ENCODE measurements at places on chromosomes 6 and 20.

GRCh38 chr6:106910999-106911949 is 63.3 kb downstream of the CD24 start:
- H3K27me3 ChIP-seq: no peaks in the 10 kb centered on the region
- H3K4me3 ChIP-seq: no peak overlapping the region
- no peaks in the 10 kb centered on the region for H3K4me1 ChIP-seq
- no peaks in the 10 kb centered on the region for H3K36me3 ChIP-seq
- no peak overlapping the region for H3K27ac ChIP-seq

DNA sequence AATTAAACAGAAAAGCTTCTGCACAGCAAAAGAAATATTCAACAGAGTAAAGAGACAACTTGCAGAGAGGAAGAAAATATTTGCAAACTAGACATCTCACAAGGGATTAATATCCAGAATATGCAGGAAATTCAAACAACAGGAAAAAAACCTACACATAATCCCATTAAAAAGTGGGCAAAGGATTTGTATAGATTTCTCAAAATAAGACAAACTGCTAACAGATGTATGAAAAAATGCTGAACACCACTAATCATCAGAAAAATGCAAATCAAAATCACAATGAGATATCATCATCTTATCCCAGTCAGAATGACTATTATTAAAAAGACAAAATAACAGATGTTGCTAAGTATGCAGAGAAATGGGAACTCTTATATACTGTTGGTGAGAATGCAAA is 129.6 kb downstream of the SYNDIG1 start:
- H3K4me3 ChIP-seq: no peak overlapping the region
- H3K27ac ChIP-seq: no peak overlapping the region
- no peak for DNase-seq
- no peaks in the 10 kb centered on the region for H3K36me3 ChIP-seq
- no peaks in the 10 kb centered on the region for H3K4me1 ChIP-seq
- no peaks in the 10 kb centered on the region for H3K27me3 ChIP-seq

DNA sequence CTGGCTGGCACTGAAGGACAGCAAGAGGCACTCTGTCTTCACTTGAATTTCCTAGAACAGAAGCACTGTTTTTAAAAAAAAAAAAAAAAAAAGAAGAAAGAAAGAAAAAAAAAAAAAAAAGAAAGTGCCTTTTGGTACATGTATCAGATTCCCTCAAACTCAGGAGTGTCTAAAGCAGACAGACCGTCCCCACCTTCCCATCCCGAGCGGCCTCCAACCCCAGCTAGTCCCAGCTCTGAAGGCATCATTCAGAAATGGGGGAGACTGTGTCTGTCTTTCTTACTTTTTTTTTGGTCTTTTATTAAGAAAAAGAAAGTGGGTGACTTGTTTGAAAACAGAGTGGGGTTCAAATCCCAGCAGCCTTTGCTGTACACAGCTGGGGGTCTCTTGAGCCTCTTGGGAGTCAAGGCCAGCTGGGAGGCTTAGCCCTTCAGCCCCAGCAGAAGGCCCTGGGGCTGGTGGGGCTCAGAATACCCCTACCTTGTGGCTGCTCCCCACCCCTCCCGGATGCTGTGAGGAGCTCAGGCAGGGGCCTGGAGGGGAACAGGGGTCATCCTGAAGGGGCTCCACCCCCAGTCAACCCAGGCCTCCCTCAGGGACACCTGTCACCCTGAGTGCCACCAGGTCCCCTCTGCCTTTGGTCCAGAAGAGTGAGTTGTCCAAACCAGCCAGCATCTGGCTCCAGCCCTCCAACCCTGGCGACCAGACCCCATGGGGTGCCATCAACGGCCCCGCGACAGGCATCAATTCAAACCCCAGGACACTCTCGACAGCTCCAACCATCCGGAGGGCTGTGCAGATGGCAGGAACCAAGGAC is 128.3 kb downstream of the TAF4 start:
- no peaks in the 10 kb centered on the region for H3K27me3 ChIP-seq
- peak; percentile 34 for DNase-seq
- H3K27ac ChIP-seq: no peak overlapping the region
- no peaks in the 10 kb centered on the region for H3K4me1 ChIP-seq
- H3K36me3 ChIP-seq: no peaks in the 10 kb centered on the region

DNA sequence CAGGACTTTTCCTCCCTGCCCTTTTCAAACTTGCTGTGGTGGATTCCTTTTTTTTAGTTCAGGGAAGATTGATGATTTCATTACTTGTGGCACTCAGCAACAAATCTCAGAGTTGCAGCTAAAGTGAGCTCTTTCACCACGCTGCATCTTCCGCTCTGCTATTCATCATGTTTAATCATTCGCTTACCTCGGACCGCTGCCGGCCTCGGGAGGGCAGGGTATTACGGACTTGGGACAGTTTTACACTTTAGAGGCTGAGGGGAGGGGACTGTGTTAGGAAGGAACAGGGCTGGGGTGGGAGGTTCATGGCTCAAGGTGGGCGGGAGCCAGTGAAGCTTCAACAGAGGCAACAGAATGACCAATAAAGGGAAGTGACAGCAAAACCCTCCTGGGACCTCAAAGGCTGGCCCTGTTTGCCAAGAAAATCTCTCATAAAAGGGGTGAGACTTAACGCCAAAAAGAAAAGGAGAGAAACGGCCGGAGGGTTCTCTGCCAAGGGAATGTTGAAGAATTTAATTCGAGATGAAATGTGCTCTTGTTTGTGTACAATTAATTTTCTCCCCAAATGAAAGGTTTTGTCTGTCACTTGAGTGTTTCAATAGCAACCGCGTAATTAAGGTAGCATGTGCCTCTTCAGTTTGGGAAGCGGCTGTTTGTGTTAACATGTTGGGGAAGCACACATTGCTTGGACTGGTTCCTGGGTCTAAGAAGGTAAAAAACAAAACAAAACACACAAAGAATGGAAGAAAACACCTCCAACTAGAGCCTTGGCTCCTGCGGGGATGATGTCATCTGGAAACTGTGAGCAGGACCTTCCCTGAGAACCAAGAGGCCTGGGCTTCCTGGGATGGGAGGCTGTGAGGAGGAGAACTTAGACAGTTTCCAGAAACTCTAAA is 72.5 kb upstream of the SULF2 start:
- peak overlapping the region; percentile 5 for H3K27ac ChIP-seq
- peaks cover 4% of the 10 kb centered on the region for H3K27me3 ChIP-seq
- H3K4me1 ChIP-seq: no peaks in the 10 kb centered on the region
- H3K4me3 ChIP-seq: no peak overlapping the region
- H3K36me3 ChIP-seq: no peaks in the 10 kb centered on the region

GRCh38 chr6:38476141-38476540 is 163.6 kb downstream of the BTBD9 start:
- no peaks in the 10 kb centered on the region for H3K36me3 ChIP-seq
- no peaks in the 10 kb centered on the region for H3K4me1 ChIP-seq
- H3K4me3 ChIP-seq: no peak overlapping the region
- H3K27me3 ChIP-seq: no peaks in the 10 kb centered on the region
- no peak overlapping the region for H3K27ac ChIP-seq
